ENCODE measurements at places on chromosomes 2 and 18.

DNA sequence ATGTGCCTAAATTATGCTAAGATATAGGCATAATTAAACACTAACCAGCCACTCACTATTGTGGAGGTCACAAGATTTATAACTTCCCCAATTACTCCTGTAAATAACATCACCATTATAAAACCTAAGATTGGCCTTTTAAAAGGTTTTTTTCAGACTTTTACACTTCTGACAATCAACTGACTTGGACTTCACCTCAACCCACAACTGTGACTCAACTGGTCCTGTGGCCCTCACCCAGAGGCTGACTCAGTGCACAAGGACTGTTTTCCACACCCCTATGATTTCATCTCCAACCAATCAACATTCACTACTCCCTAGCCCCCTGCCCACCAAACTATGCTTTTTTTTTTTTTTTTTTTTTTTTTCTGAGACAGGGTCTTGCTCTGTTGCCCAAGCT lies 11.6 kb downstream of the TTR start:
- DNase-seq: no peak

- DNase-seq: no peak
Observed at GRCh38 chr2:230910546-230911177, 14.4 kb downstream of the GPR55 start.

GRCh38 chr2:176813156-176813555 lies 399.4 kb upstream of the HNRNPA3 start:
- no peak for DNase-seq

DNA sequence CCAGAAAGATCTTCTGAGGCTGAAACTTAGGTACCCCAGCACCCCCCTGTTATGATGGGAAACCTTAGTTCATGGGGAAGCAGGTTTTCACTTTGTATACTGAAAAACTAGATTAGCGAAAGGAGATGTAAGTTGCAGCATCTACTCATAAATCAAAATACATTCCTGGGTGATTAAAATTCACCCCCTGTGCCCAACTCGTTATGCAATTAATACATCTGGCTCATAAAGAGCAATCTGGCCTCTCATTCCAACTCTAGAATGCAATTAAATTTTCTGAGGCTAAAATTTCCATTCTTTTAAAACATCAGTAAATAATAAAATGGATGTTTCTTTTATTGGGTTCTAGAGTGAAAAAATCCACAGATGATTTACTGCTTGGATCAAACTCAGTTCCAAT lies 110.9 kb upstream of the BZW1 start:
- no peak for DNase-seq

- no peak for DNase-seq
Observed at GRCh38 chr2:18455236-18455862, 105.1 kb downstream of the RDH14 start.

DNA sequence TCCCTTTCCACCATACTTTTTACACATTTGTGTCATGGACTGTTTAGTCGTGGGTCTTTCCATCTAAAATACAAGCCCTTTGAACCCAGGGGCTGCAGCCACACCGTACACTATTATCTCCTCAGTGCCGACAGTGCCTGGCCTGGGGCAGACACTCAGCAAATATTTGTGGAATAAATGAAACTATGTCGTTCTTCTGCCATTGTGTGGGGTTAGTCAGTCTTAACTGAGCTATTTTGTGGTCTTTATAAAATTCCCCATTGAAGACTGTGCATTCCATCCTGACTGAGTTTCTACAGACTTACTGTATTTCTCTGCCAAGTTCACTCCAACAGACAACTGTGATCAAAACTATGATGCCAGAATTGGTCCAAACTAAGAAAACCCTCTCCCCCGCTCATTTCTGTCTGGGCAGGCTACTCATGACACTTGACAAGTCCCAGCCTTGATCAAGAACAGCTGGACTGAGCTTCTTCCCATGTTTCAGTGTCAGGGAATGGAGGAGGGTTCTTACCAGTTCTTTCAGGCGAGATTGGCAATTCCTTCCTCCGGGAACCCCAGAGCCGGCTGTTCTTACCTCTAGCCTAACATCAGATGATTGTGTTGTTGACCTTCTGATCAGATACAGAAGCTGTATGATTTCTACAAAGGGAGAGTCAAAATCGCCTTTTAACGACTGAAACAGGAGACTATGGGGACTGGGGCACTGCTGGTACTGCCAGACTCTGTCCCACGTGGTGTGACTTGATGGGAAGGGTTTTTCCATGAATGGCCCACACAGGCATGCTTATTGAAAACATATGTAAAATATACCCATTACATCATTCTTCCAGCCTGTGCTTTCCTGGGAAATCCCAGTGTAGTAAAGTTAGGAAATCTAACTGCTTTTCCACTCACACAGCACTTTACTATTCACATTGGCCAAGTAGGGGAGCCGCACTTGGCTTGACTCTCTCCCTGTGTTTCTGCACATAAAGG lies 77.4 kb upstream of the NPAS2 start:
- no peak for DNase-seq

- no peak for DNase-seq
Observed at GRCh38 chr18:2914881-2915240, 68.1 kb downstream of the EMILIN2 start.

- DNase-seq: no peak
Observed at GRCh38 chr2:64222351-64222750, 78.1 kb upstream of the PELI1 start.

DNA sequence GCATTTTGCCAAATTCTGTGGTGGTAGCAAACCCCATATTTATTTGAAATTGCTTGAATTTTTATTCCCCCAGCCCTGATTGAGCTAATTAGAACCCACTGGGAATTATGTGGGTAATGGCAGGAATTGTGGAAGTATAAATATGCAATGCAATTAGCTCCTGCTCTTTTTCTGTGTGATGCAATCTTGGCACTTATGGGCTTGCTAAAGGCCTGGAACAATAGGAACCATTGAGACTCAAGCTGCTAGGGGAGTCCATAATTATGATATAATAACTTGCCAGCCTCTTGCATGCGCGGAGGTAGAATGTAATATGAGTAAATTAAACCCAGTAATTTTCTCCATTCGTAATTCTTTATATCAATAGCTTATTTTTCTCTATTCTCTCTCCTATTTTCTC lies 267.6 kb upstream of the THSD7B start:
- DNase-seq: no peak

GRCh38 chr18:51193621-51194287 lies 3.7 kb downstream of the MEX3C start:
- no peak for DNase-seq

DNA sequence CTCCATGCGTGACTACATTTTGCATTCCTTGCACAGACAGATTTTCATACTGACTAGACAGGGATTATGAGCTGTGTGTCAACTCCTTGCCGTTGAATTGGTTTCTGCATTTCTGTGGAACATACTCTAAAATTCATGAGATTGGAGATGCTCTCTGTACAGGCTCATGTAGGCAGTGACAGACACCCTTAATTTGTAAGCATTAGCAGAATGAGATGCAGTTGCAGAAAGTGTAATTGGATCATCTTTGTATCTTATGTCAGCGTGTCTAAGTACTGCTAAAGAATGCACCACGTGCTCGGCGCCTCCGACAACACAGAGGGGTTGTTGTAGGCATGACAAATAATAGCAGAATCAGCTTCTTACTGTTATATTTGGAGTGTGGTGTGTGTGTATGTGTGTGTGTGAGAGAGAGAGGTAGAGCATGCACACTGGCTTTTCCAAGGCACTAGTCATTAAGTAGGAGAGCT lies 212.4 kb downstream of the CMPK2 start:
- DNase-seq: no peak

DNA sequence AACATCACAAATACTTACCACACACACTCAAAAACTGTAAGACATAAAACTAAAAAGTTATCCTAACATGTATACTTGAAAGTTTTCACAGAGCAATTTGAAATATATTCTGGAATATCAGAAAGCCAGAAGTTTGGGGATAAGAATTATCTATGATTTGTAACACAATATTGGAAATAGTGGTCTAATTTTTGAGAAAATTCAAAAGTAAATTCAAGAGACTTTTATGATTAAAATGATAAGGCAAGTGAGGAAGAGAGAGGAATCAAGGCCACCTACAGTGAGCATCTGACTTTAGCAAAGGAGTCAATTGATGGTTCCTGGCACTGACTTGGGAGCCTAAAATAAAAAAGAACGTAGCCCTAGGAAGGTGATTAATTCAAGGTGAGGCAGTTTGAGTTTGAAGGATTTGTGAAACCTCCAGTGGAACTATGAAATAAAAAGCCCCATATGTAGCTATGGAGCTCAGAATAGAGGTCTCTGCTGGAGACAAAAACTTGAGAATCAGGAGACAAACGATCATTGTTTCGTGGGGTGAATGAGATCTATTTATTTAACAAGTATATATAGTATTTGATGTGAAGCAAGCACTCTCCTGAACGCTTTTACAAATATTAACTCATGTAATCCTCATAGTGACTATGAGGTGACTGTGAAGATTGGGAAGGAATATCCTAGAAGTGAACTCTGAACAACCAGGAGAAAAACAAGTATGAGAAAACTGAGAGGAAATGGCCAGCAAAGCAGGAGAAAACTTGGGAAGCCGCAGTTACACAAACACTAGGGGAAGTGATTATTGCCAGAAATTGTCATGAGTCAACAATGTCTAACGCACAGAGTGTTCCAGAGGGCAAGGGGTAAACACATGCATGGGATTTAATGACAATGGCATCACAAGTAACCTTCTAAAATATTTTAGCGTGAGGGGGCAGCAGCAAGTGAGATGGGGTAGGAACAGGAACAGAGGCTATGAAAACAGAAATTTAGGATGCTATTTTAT lies 12.8 kb downstream of the TFPI start:
- no peak for DNase-seq

GRCh38 chr18:37484983-37485834 lies 80.4 kb downstream of the CELF4 start:
- no peak for DNase-seq

GRCh38 chr18:45844938-45845337 lies 19.5 kb downstream of the SIGLEC15 start:
- DNase-seq: no peak

- no peak for DNase-seq
Observed at GRCh38 chr2:28635191-28635611, 116.4 kb upstream of the PPP1CB start.

DNA sequence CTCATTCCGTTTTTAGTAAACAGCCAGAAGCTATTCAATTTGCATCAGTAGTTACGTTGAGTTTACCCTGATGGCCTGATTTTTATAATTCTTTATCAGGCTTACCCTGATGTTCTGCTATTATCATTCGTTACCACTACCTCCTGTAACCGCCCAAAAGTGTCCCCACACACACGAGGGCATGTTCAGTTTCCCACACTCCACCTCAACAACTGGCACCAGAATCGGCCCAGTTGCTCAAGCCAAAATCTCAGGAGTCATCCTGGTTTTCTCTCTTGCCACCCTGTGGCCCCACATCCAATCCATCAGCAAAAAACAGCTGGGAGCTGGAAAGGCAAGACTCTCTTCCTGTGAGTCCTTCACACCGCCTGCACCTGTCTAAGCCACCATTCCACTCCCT lies 102.9 kb upstream of the RAB6C start:
- no peak for DNase-seq

- peak; percentile 69 for DNase-seq
Observed at GRCh38 chr18:26547646-26548414, 523 bp downstream of the KCTD1 start.

GRCh38 chr2:58918141-58918540 lies 677.0 kb upstream of the FANCL start:
- DNase-seq: no peak

DNA sequence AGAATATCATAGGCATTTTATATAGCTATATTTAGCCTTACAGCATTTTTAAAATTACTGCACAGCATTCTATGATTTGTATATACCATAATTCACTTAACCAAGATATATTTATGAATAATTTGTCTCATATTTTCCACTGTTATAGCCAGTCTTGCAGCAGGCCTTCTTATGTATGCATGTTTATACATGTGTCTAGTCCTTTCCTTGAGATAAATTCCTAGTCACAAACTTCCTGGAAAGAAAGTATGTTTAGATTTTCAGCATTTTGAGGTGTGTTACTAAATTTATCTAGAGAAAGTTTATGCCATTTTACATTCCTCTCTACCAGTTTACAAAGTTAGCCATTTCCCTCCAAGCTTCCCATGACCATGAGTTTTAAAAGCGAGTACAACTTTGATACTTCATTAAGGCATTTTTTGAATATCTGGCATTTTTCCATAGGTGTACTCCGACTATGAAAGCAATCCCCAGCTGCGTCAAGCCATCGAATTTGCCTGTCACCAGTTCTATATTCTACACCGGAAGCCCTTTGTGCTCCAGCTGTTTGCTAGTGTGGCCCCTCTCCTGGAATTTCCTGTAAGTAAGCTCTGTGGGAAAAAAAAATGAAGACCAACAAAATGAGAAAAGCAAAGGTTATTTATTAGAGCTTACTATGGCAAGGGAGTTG lies 59.4 kb upstream of the RPE start:
- DNase-seq: no peak

- DNase-seq: no peak
Observed at GRCh38 chr2:55033076-55033742, 17.0 kb downstream of the RTN4 start.

GRCh38 chr2:127563458-127564428 lies 28.3 kb downstream of the MYO7B start:
- no peak for DNase-seq

- no peak for DNase-seq
Observed at GRCh38 chr18:47901624-47902362, 28.7 kb downstream of the SMAD2 start.

DNA sequence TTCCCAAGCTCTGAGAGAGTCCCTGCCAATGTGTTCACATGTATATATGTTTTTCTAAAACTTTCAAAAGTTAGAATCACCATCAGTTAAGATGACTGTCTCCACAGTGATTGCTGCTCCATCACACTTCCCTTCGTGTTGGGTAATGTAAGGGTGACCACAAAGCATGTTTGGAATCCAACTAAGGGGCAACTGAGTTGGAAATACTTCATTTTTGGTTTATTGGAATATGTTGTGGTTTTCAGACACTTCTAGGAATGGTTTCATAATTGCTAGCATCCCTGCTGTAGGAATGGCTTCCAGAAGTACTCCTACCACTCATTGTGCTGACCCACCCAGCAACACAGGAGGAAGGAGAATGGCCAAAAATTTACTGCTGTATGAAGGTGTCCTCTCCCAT lies 212.5 kb upstream of the GULP1 start:
- DNase-seq: no peak

DNA sequence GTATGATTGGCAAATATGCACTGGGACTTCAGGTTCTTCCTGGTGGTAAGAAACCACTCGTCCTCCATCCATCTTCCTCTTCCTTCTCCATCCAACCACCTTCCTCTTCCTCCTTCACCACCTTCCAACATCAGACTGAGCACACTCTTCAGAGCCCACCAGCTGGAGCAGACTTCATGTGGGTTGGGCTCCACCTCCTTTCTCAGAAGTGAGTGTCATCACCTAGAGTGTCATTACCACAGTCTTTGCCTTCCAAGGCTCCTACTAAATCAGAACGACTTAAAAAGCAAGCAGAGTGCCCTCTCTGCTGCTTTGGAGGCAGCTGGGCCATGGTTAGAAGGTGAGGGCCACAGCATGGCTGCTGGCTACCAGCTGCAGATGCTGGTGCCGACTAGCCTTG lies 171.6 kb downstream of the SH3RF3 start:
- no peak for DNase-seq

- DNase-seq: no peak
Observed at GRCh38 chr2:85452237-85452636, 33.7 kb downstream of the SH2D6 start.

Measured in left ventricle myocardium inferior (tissue), 1 donor.